Central memory CD8-positive, alpha-beta T cell (primary cell): ENCODE measurements at places on chromosomes 4 and X.

DNA sequence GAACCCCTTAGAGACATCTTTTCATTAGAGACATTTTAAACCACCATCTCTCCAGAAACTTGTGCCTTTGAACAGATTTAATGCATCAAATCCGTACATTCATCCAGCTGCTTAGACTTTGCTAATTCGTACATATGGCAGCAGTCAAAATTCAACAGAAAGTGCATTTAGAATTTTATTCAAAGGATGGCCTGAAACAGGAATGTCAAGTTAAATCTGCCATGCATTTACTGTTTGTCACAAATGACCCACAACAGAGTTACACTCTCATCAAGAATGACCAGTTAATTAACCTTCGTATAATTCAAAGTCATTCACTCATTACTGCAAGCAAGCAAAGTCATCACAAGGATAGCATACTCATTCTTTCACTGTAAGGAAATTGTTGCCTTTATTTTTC, 284.3 kb downstream of the SLC7A11 start:
- DNase-seq: no peak

DNA sequence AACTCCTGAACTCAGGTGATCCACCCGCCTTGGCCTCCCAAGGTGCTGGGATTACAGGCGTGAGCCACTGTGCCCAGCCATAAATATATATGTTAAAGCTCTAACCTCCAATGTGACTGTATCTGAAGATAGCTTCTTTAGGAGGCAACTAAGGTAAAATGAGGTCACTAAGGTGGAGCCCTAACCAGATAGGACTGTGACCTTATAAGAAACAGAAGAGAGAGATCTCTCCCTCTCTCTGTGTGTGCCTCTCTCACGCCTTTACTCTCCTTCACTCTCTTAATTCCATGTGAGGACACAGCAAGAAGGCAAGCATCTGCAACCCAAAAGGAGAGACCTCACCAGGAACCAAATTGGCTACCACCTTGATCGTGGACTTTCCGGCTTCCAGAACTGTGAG, 926 bp upstream of the MAGIX start:
- no peak for DNase-seq

GRCh38 chr4:56764775-56765174, 56.7 kb downstream of the SPINK2 start:
- DNase-seq: no peak

- no peak for DNase-seq
Observed at GRCh38 chrX:96183391-96183790, 501.3 kb upstream of the DIAPH2 start.

DNA sequence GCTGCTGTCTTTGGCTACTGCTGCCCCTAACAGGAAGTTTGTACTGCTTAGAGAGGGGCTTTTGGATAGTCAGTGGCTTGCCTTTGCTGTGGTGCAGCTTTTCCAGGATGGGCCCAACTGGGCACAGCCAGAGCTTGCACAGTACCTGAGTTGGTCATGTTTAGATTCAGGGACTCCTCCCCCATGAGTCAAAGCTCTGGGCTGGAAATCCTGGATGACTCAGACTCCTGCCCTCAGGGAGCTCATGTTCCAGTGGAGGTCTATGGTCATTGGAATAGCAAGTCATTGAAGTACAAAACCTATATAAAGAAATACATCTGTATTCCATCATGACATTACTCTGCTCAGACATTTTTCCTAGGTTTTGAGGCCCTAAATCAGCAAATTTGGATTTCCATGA, 66.7 kb upstream of the PJA1 start:
- no peak for DNase-seq

GRCh38 chr4:143488687-143489086, 24.8 kb upstream of the SMARCA5 start:
- DNase-seq: no peak

GRCh38 chr4:1092026-1092982, 21.1 kb downstream of the RNF212 start:
- no peak for DNase-seq

GRCh38 chrX:115966920-115967319, 203.6 kb upstream of the AGTR2 start:
- no peak for DNase-seq

GRCh38 chr4:33625748-33626147, 2618.6 kb downstream of the ARAP2 start:
- no peak for DNase-seq

- DNase-seq: no peak
Observed at GRCh38 chr4:119131164-119131563, 4.5 kb upstream of the MYOZ2 start.

- DNase-seq: no peak
Observed at GRCh38 chr4:174275101-174275500, 8.4 kb downstream of the FBXO8 start.

DNA sequence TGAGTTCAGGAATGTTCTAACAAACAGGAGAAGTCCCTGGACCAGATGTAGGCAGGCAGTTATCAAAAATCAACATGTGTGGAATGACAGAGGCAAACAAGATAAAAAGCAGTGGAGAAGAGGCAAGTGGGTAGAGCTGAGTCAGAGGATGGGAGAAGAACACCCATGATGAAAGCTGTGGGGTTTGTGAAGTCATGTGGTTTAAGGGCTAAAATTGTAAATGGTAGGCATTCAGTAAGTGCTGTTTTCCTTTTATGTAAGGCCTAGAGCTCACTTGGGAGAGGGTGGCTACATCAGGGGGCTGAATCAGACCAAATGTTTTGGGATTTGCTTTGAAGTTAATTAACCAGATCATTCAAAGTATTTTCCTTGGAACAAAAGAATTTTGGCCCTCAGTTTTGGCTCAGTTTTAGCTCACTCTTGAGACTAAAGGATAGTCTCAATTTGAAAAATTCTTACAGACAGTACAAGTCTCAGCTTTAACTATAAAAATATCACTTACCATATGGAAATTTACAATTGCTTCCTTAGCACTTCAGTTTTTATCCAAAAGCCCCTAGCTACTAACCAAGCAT, 114.5 kb upstream of the PCDH7 start:
- no peak for DNase-seq

DNA sequence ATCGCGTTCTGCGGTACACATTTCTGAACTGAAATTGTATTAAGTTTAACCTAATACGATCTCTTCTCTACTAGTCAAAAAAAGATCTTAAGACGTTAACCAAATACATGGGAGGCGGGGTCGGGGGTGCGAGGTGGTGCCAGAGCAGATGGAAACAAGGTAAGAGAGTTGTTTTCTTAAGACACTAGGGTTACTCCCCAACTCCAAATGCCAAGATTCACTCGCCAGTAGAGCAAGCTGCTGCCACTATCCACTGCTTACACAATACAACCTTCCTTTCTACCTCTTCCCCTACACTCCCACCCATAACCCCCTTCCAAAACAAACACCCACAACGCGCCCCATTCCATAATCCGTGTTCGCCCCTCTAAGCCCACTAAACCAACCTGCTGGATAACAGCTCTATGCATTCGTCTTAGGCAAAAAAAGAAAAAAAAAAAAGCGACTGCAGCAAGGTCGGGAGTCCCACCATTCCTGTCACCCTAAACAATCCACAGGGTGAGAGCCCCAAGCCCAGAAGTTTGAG, 1.3 kb downstream of the LCORL start:
- no peak for DNase-seq

GRCh38 chr4:125703443-125703842, 388.7 kb downstream of the FAT4 start:
- DNase-seq: no peak

GRCh38 chr4:99215521-99215920, 3.5 kb downstream of the ADH6 start:
- DNase-seq: no peak

DNA sequence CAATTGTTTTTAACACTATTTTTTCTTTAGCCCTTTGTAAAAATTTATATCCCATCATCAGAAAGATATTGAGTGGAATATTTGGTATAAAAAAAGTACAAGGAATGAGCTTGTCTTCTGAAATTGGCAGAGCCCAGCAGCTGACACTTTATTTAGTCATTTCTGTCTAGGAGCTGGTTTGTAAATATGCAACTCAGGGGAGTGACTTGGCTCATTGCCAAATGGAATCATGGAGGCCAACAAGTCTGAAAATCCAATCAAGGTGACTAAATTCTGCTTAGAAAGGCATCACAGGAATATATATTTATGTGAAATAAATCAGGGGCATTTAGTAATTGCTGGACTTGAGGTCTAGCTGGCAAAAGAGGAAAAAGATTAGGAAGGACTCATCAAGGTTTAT, 74.4 kb downstream of the OTC start:
- no peak for DNase-seq

GRCh38 chrX:1455948-1456280, 3.2 kb upstream of the ASMTL start:
- DNase-seq: peak; percentile 8

DNA sequence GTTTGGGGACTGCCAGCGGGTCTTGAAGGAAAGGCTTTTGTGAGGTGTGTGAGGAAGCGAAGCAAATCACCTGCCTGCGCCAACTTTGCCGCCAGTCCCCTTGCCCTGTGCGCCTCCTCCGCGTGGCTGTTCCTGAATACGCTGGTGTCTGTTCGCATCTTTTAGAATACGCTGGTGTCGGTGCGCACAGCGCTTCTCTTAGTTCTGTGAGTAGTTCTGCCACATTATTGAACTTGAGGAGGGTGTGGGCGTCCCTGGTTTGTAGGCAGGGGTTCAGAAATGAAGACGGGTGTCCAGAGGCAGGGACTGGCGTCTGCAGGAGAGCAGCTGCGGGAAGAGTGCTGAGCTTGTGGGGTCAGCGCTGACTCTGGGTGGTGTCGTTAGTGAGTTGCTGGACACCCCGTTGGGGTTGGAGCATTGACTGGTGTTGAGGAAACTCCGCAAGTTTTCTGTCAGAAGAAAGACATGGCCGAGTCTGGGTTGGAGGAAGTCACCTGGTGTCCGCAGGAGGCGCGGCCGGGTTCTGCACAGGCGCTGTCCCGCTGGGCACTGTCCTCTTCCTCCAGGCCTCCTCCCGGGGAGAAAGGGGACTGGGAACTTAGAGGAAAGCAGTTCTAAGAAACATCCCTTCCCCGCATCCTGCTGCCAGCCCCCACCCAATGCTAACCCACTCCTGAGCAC, 930 bp downstream of the ZNF718 start:
- DNase-seq: peak; percentile 14

GRCh38 chr4:4779486-4779885, 80.0 kb upstream of the MSX1 start:
- DNase-seq: no peak

DNA sequence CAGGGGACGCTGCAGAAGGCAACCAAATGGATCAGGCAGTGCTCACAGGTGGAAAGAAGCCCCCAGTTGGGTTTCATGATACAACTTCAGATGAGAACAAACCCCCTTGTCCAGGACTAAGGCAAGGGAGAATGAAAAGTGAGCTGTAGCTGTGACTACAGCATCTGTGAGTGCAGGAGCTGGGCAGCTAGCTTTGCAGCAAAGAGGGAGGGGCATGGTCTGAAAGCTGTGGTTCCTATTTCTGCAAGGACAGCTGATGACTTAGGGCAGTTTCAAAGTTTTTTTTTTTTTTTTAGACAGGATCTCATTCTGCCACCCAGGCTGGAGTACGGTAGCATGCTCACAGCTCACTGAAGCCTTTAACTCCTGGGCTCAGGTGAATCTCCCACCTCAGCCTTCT, 1317.4 kb upstream of the DIAPH2 start:
- no peak for DNase-seq

DNA sequence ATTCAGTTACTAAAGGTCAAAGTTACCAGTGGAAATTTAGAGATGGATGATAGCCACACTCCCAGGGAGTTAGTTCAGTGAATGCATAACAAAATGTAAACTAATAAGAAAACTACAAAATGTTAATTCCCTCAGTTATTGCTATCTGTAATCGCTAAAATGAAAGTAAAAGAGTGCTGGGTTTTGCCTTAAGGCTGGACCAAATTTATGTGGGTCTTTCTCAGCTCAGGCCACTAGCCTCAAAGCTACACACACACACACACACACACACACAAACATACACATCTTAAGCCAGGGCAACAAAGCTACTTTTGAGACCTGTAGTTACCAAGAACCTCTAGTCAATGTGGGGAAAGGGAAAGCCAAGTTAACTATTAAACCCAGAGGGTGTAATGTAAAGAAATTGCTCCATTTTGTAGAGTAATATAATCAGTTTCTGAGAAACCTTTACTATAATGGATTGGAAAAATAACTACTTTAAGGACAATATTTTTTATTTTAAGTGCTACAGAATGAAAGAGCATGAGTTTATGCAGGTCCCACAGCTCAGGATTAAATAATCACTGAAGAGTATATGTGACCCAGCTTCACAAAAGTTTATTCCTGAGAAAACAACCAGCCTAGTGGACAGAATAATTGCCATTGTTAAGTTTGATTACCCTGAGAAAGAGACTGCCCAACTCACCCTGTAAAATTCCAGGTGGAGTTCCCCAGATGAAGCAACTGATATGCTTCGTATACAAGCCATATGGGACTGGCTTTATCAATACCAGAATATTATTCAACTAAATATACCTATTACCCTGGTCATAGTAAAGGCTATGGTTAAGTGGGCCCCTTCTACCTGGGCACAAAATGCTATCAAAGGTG, 8.9 kb upstream of the UGT2A3 start:
- DNase-seq: no peak

- no peak for DNase-seq
Observed at GRCh38 chr4:184705692-184706091, 28.2 kb downstream of the CENPU start.

- DNase-seq: no peak
Observed at GRCh38 chr4:120821977-120822376, 100.5 kb downstream of the PRDM5 start.

- no peak for DNase-seq
Observed at GRCh38 chrX:120331116-120331515, 19.9 kb upstream of the TMEM255A start.

DNA sequence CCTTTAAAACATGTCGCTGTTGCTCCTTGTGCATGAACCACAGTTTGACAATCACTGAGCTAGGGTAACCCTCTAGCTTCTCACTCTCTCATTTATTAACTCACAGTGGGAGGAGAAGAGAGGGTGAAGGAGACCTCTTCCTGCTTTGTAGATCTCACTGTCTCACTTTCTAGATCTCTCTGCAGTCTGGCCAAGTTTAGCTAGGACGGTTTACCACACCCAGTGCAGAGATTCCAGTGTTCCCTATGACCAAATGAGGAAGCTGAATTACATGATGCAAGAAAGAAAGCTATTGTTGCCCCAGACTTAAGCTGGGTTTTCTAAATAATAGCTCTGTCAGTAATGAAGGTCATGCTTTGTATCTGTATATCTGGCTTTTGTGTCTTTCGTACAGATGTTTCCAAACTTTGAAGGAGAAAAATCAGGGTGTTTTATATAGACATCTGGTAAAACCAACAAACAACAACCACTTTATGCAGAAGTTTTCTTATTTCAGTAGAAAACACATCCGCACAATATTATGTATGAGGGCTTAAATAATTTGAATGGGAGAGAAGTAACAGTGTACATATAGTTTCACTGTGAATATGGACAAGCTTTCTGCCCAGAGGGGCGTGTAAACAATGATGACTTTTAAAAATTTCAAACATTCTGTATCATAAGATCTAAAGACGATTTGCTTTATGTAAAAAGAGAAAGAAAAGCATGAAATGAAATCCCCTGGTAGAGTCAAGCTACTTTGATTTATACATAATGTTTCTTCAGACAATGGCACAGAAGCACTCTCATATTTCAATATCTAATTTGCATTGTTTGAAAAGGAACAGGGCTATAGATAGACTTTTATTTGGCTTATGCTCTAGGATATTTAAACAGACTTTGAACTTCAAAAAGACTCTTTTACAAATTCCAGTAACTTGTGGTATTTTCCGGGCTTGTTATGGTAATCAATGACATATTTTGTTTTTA, 582.3 kb downstream of the FSTL5 start:
- DNase-seq: no peak

- no peak for DNase-seq
Observed at GRCh38 chr4:35461931-35462659, 782.2 kb downstream of the ARAP2 start.

GRCh38 chr4:157080605-157081004, 4.7 kb downstream of the GLRB start:
- DNase-seq: no peak
